ENCODE measurements at places on chromosomes 4 and X.

DNA sequence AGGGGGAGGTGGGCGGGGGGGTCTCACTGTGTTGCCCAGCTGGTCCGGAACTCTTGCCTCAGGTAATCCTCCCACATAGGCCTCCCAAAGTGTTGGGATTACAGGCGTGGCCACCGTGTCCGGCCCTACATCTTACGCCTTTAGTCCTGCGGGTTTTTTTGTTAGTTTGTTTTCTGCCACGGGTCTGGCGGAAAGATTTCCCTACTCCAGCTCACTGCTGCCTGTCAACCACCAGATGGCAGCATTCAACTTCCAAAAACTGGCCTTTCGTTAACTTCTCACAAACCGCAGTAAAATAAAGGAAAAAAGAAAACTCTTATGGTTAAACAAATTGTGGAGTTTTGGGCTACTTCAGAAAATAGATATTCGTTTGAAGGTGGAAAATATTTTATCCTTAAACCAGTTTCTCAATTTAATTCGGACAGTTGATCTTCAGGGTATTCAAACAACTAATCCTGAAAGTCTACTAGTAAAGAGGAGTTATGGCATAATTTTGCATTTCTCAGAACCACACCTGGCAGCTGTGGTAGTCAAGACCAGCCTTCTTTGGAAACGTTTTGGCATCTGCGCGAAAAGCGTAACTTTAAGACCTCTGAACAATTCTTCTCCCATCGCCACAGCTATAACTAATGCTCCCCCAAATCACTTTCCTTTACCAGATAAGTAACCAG lies 41.1 kb downstream of the LUZP4 start:
- DNase-seq: no peak

GRCh38 chr4:150664935-150665334 lies 83.0 kb downstream of the MAB21L2 start:
- DNase-seq: no peak

- DNase-seq: no peak
Observed at GRCh38 chrX:13721819-13722519, 12.5 kb downstream of the TRAPPC2 start.

DNA sequence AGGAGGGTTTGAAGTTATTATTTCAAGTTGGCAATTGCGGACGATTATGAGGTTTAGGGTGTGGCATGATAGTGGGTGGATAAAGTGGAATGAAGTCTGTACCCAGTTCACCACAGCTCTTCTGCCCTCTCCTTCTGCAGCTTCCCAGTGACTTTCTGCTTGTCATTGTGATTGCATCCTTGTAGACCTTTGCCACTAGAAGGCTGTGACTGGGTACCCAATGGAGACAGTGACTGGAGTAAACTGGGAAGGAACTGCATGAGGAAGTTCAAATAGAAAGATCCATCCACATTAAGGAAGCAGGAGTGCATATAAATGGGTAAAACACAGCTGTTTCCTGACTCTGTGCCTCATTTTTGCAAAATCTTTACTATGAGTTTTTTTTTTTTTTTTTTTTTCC lies 53.5 kb upstream of the SPANXN3 start:
- DNase-seq: no peak

GRCh38 chrX:40300286-40300890 lies 202.6 kb upstream of the BCOR start:
- DNase-seq: peak; percentile 44

GRCh38 chrX:107323786-107324492 lies 117.5 kb downstream of the DNAAF6 start:
- DNase-seq: no peak

DNA sequence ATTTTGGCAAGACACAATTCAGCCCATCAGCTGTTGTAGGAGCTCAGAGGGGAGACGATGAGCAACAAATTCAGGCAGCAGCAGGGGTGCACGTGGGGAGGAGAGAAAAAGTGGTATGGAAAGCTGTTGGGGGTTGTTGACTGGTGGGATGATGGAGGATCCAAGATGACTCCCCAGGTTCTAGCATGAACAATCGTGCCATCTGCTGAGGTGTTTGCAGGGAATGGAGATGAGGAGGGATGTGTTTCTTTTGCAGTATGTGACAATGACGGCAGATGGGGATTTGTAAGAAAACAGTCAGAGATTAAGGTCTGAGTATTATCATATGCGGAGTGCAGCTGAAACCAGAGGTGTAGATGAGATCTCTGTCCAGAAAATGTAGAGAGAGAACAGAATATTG lies 63.3 kb downstream of the SEL1L3 start:
- DNase-seq: no peak

GRCh38 chr4:153530284-153530999 lies 64.3 kb downstream of the TMEM131L start:
- DNase-seq: peak; percentile 55

GRCh38 chrX:8306291-8306925 lies 135.3 kb upstream of the VCX2 start:
- no peak for DNase-seq

- DNase-seq: no peak
Observed at GRCh38 chrX:112662559-112663427, 16.9 kb downstream of the LHFPL1 start.

GRCh38 chr4:158397781-158398180 lies 123.9 kb upstream of the RXFP1 start:
- no peak for DNase-seq

- DNase-seq: no peak
Observed at GRCh38 chrX:123157586-123157985, 26.5 kb upstream of the GRIA3 start.

DNA sequence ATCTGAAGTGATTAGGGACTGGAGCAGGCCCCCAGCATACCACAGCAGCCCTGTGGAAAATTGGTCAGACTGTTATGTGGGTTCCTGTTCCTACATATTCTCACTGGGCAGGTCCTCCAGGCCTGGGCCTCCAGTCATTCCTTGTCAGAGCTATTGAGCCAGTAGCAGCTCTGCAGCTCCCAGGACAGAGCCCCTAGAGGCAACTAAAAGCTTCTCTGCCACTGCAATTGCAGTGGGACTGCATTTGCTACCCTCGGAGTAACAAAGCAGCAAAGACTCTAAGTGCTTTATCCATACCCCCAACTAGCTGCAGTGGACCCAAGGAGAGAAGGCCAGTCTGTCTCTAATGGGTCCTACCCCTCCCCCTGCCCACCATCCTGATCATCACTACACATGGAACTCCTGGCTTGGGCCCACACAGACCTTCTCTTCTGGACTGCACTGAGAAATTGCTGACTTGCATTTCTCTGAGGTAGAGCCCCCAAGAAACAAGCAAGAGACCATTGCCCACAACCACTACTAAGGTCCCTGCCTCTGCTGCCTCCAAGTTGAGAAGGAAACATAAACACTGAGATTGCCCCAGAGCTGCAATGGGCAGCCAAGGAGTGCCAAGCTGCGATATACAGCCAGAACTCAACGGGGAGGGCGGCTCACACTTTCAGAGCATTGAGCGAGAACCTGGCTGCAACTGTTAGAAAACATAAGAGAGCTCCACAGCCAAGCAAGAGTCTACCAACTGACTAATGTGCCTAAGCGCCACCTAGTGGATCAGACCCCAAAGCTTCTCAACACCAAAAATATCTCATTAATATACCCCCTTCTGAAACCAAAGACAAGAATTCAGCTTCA lies 738.7 kb upstream of the NDST4 start:
- no peak for DNase-seq

Data from activated T-cell treated with anti-CD3 and anti-CD28 coated beads, Interleukin-2, amount 50 U/mL, for 48 hours (primary cell).